Germinal center (tissue), 1 donor: ENCODE measurements at places on chromosomes 2 and 18.

- no peak for DNase-seq
Measured at GRCh38 chr2:55031505-55031904, 18.7 kb downstream of the RTN4 start.

DNA sequence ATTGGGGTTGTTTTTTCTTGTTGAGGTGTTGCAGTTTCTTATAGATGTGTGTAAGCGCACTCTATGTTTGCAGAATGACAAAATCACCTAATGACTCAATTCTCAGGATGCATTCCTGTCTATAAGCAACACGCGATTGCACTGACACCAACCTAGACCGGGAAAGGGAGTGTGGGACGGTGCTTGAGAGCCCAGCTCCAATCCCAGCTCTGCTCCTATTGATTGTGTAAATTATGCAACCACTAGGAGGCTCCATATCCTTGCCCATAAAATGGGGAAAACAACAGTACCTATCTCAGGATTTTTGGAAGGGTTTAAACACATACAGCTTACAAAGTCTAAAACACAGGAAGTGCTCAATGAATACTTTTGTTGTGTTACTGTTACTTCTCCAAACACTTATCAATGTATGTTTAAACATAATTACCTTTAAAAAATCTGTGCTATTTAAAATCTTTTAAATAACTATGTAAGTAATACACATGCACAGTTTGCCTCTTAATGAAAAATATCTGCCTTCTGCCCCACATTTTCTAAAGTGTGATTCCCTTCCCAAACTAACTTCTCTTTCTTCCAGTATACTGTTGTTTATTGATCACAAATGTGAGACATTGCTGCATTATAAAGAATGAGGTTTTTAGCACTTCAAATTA is 132.5 kb downstream of the SPHKAP start:
- DNase-seq = no peak

- DNase-seq = peak; percentile 25
Measured at GRCh38 chr2:101012706-101013181, 10.7 kb downstream of the RPL31 start.

GRCh38 chr2:239024226-239024625 is 176.3 kb downstream of the TWIST2 start:
- no peak for DNase-seq
